ENCODE measurements at places on chromosomes 11 and 22.

- H3K4me3 ChIP-seq: no peak overlapping the region
- no peaks in the 10 kb centered on the region for H3K4me1 ChIP-seq
- DNase-seq: no peak
- H3K36me3 ChIP-seq: no peaks in the 10 kb centered on the region
- no peak overlapping the region for H3K27ac ChIP-seq
Observed at GRCh38 chr22:36737776-36738175, 34.2 kb upstream of the CACNG2 start.

DNA sequence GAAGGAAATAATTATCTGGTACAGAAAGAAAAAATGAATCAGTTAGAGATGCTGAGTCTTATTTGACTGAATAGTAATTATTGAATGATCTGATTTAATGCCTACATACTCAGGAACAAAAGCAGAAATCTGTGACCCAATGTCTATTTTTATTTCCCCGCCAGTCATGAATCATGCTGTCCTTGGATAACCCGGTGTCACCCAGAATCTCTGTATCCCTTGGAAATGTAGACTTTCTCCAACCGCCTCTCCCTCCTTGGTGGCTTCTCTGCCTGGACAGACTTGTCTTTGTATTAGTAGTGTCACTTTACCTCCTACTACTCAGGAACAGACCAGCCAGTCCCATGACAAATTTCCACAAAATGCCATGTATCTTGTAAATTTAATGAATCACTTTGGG, 173.3 kb upstream of the PDGFD start:
- H3K27ac ChIP-seq: no peak overlapping the region
- no peak for DNase-seq
- H3K36me3 ChIP-seq: no peaks in the 10 kb centered on the region
- H3K27me3 ChIP-seq: no peaks in the 10 kb centered on the region

GRCh38 chr11:130947889-130948288, 31.6 kb upstream of the SNX19 start:
- H3K27ac ChIP-seq: no peak overlapping the region
- H3K4me1 ChIP-seq: peaks cover 8% of the 10 kb centered on the region
- no peak overlapping the region for H3K4me3 ChIP-seq
- no peaks in the 10 kb centered on the region for H3K36me3 ChIP-seq
- H3K27me3 ChIP-seq: peaks cover 2% of the 10 kb centered on the region

DNA sequence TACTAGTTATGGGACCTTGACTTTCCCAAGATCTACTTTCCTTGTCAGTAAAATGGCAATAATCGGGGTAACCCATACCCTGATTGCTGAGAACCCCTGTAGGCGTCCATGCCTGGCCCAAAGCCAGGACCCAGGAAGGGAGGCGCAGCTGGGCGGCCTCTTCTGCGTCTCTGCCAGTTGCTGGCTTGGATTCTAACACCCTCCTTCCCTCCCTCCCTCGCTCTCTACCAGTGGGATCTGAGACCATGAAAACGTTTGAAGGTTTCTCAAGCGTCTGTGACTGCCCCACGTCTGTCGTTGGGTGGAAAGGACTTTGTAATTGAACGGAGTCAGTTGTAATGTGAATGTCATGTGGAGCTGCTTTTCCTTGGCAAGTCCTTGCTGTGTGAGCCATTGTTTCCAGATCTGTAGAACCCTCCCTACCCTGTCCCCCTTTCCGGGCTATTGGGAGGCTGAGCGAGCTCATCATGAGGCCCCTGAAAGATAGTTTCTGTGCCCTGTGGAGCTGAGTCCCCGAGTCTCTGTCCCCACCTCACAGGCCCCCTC, 47.8 kb downstream of the PARVB start:
- H3K27me3 ChIP-seq: no peaks in the 10 kb centered on the region
- H3K27ac ChIP-seq: no peak overlapping the region
- no peaks in the 10 kb centered on the region for H3K36me3 ChIP-seq
- H3K4me1 ChIP-seq: peaks cover 7% of the 10 kb centered on the region

GRCh38 chr11:60265373-60266214, 14.9 kb upstream of the MS4A4A start:
- no peak overlapping the region for H3K27ac ChIP-seq
- no peaks in the 10 kb centered on the region for H3K4me1 ChIP-seq
- no peak overlapping the region for H3K4me3 ChIP-seq
- no peaks in the 10 kb centered on the region for H3K36me3 ChIP-seq

DNA sequence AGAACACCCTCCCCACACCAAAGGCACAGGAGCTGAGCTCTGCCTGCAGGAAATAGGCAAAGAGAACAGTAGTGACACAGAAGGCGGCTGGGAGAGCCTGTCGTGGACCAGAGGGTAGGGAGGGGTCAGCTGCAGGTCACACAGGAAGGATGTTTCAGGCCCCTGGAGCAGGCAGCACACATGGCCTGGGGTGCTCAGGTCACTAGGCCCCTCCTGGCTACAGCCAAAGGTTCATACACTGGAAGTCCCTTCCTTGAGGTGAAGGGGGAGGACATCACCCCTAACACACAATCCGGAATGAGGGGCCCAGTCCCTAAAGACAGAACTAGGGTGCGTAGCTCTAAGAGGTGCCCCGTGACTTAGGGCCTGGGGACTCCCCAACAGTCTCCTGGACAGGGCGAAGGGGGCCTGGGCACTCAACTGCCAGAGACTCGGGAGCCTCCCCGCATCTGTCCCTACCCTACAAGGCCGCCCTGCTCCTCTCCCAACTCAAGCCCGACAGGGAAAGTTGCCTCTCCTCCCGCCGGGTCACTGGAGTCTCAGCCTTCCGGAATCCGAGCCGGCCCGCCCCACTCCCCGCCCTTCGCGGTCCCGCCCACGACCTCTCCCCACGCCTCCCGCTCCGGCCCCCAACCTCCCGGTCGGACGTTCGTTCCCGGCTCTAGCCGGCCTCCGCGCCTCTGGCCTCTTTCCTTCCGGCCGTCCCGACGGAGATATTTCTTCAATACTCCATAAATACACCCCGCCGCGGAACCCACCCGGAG, at the start of gene CYB5R2:
CYB5R2 (minus strand) TSS at position 541 of the 764 bp plus-strand sequence. CDS start 675 bp downstream, outside the sequence.
- H3K27me3 ChIP-seq: peaks cover 53% of the 10 kb centered on the region
- peaks cover 6% of the 10 kb centered on the region for H3K4me1 ChIP-seq
- no peak for DNase-seq
- no peak within 1 kb of the TSS for H3K27ac ChIP-seq
- peak within 1 kb of the TSS; percentile 27 for H3K4me3 ChIP-seq

GRCh38 chr22:49768077-49768910, 59.4 kb downstream of the BRD1 start:
- no peak overlapping the region for H3K27ac ChIP-seq
- H3K4me3 ChIP-seq: no peak overlapping the region
- no peaks in the 10 kb centered on the region for H3K27me3 ChIP-seq
- DNase-seq: no peak
